Hematopoietic multipotent progenitor cell (in vitro differentiated cells): ENCODE measurements at places on chromosomes 16 and 17. TPM values are rescaled to one million over a fixed set of nuclear protein-coding genes. Genes with fewer than 3 reads are reported as not detected.

QRICH2 gene
- 3.0 TPM for total RNA-seq

CD7 gene
- 1.9 TPM for total RNA-seq

FBXW10 gene
- total RNA-seq: under 0.01 TPM

PTGES3L gene
- total RNA-seq: 3.0 TPM

TAC4 gene
- not detected for total RNA-seq

NLRP1 gene
- 28.8 TPM for total RNA-seq

EVPL gene
- 7.8 TPM for total RNA-seq

MMP15 gene
- 3.0 TPM for total RNA-seq

SDR42E1 gene
- 2.7 TPM for total RNA-seq

ASB16 gene
- not detected for total RNA-seq

GNG13 gene
- not detected for total RNA-seq

SDR42E2 gene
- total RNA-seq: 0.27 TPM

PABPN1L gene
- total RNA-seq: 0.54 TPM

SPNS3 gene
- total RNA-seq: 65.4 TPM

RNF222 gene
- total RNA-seq: 0.27 TPM

EPN3 gene
- total RNA-seq: under 0.01 TPM

ITGB3 gene
- total RNA-seq: 7.8 TPM

GINS2 gene
- 5.4 TPM for total RNA-seq

OR2C1 gene
- 0.27 TPM for total RNA-seq

ACADVL gene
- 191 TPM for total RNA-seq
